ENCODE measurements at places on chromosomes 7 and 10. TPM values are rescaled to one million over a fixed set of nuclear protein-coding genes. Genes with fewer than 3 reads are reported as not detected.
A peak's percentile ranks its signal among the peaks of the same experiment; 100 is the strongest.

- H3K27ac ChIP-seq, result no peak overlapping the region
- H3K36me3 ChIP-seq, result no peaks in the 10 kb centered on the region
- no peak overlapping the region for H3K4me3 ChIP-seq
- no peak for DNase-seq
Measured at GRCh38 chr10:14325325-14325955, 5.3 kb downstream of the FRMD4A start.

DNA sequence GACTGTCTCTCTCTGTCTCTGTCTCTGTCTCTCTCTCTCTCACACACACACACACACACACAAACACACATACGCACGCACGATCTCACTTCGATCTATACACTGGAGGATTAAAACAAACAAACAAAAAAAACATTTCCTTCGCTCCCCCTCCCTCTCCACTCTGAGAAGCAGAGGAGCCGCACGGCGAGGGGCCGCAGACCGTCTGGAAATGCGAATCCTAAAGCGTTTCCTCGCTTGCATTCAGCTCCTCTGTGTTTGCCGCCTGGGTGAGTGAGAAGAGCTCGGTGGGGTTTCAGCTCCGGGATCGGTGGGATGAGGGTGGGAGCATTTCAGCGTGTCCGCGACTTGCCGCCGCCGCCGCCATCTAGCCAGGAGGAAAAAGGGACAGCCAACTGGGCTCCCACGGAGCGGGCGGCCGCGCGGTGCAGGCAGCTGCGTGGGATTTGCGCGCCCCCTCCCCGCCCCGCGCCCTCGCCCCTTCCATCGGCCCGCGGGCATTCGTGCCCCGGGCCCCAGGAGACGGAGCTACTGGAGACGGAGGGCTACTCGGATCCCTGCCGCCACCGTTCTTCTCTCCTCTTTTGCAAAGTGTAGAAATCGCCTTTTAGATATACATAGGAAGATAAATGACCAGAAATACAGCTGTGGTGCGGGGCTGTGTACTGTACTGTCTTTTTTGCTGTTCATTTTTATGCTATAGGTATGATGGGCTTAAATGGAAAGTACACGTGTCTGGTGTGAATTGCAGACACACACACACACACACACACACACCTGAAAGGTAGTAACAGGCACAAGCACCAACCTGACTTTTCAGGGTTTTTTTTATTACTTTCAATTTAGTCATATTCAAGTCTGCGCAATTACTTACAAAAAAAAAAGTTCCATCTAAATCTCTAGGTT is 581 bp downstream of the PTPRZ1 start:
- peaks cover 8% of the 10 kb centered on the region for H3K27me3 ChIP-seq
- peak overlapping the region; percentile 7 for H3K4me3 ChIP-seq
- no peak overlapping the region for H3K27ac ChIP-seq

GRCh38 chr10:111148025-111148424 is 71.2 kb downstream of the ADRA2A start:
- no peak overlapping the region for H3K27ac ChIP-seq
- H3K36me3 ChIP-seq, result no peaks in the 10 kb centered on the region
- DNase-seq, result no peak
- H3K4me1 ChIP-seq, result peaks cover 11% of the 10 kb centered on the region

DNA sequence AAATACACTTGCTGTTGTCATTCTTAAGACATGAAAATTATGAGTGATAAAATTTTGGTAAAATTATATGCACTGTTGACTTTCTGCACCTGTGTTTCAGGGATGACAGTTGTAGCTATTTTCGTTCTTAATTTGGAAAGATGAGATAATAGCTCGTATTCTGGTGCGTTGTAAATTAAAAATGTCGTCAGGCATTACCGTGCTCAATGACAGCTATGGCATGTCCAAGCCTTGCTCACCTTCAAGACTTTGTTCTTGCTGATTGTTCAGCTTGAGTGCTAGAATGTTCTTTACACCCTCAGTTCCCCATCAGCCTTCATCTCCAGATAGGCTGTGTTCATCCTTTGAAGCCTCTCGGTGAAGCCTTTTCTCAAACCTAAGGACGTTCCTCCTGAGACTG is 21.5 kb downstream of the TRRAP start:
- H3K4me1 ChIP-seq, result no peaks in the 10 kb centered on the region
- H3K4me3 ChIP-seq, result no peak overlapping the region
- H3K27ac ChIP-seq, result no peak overlapping the region

DNA sequence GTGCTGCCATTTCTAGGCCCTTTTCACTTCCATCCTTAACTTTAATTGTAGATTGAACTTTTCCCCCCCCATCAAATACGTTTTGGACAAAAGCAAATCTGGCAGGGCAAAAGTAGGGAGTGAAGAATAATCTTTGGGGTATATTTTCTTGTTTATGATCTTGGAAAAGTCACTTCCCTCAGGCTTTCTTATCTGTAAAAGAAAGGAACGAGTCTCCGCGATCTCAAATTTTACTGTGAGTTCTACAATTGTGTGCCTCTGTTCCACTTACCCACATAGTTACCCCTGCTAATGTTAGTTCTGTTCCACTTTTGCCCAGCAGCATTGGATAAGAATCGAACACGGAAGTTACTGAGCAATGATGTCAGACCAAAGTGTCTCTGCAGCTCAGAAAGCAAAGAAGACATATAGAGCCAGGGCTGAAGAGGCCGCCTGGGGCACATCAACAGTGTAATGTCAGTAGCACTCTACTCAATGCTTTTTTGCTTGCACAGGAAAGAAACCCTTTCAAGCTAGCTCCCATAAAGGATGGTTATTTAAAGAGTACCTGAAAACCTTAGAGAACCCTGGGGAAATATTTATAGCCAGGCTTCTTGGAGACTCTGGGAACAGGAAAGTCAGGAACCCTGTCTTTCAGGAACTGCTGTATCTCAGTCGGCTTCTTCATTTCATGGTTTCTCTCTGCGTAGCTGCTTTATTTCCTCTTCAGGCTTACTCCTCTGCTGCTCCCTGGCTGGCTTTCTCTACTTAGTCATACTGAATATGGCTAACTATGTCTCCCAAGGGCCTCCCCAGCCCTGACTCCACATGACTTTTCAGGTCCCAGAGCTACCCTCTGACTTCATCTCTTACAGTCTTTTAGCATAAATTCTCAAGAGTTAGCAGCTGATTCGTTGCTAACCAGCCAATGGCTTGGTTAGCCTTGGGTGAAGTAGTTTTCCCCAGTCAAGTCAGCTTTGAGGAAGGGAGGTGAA is 123.7 kb upstream of the FAM3C start:
- H3K27me3 ChIP-seq, result no peaks in the 10 kb centered on the region
- DNase-seq, result no peak
- H3K4me1 ChIP-seq, result peaks cover 11% of the 10 kb centered on the region

GRCh38 chr7:48511080-48511479 is 339.8 kb downstream of the ABCA13 start:
- H3K4me3 ChIP-seq, result no peak overlapping the region
- H3K27ac ChIP-seq, result no peak overlapping the region
- H3K27me3 ChIP-seq, result no peaks in the 10 kb centered on the region
- H3K4me1 ChIP-seq, result no peaks in the 10 kb centered on the region
- DNase-seq, result no peak

GRCh38 chr7:22559829-22560489 is 60.0 kb upstream of the STEAP1B start:
- no peaks in the 10 kb centered on the region for H3K27me3 ChIP-seq
- no peaks in the 10 kb centered on the region for H3K36me3 ChIP-seq
- peaks cover 4% of the 10 kb centered on the region for H3K4me1 ChIP-seq

DNA sequence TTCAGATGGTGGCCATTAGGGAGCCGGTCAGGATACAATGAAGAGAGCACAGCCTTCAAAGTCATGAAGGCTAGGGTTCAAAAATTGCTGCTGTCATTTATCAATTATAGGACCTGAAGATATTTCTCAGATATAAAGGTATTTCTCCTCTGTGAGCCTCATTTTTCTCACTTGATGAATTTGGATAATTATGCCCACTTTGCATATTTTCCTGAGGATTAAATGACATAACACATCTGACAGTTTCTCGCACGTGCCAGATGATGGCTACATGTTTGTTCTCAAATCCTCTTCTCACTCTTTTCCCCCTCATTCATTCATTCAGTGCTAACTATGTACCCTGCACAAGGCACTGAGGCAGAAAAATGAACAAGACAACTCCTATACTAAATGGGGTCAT is 391.6 kb downstream of the INHBA start:
- no peaks in the 10 kb centered on the region for H3K36me3 ChIP-seq
- DNase-seq, result no peak
- no peak overlapping the region for H3K4me3 ChIP-seq
- peaks cover 2% of the 10 kb centered on the region for H3K27me3 ChIP-seq

DNA sequence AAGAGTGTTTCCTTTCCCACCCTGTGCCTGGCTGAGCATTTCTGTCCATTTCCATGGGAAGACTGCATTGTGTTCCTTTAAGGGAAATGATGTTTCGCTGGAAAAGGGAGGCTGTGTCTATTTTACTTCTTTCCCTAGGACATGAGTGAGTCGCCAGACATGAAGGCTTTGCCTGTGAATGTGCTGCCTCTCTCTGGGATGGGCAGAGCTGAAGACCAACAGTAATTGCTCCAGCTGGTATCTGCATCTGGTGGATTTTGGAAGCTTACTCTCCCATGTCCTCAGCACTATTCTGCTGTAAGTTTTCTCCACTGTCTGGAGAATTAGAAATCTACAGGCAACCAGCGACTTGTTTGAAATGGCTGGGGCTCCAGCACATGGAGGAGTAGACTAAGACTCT is 264.6 kb upstream of the BMPER start:
- H3K4me1 ChIP-seq, result peaks cover 52% of the 10 kb centered on the region
- no peak for DNase-seq
- H3K27ac ChIP-seq, result peak overlapping the region; percentile 74
- H3K36me3 ChIP-seq, result peaks cover 41% of the 10 kb centered on the region
- H3K4me3 ChIP-seq, result no peak overlapping the region
- H3K27me3 ChIP-seq, result no peaks in the 10 kb centered on the region

DNA sequence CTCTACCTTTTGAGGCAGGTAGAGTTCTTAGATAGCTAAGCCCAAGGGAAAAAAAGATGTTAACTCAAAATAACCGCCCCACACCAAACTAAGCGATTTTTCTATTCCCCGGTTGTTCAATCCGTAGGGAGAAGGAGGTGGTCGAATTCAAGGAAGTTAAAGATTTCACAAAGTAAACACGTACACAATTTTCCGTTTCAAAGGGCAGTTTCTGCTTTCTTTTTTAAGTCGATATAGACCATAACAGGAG is 842 bp downstream of the KBTBD2 start:
- H3K36me3 ChIP-seq, result peaks cover 4% of the 10 kb centered on the region
- H3K4me1 ChIP-seq, result peaks cover 68% of the 10 kb centered on the region
- peak overlapping the region; percentile 100 for H3K4me3 ChIP-seq
- no peak for DNase-seq
- peak overlapping the region; percentile 100 for H3K27ac ChIP-seq

DNA sequence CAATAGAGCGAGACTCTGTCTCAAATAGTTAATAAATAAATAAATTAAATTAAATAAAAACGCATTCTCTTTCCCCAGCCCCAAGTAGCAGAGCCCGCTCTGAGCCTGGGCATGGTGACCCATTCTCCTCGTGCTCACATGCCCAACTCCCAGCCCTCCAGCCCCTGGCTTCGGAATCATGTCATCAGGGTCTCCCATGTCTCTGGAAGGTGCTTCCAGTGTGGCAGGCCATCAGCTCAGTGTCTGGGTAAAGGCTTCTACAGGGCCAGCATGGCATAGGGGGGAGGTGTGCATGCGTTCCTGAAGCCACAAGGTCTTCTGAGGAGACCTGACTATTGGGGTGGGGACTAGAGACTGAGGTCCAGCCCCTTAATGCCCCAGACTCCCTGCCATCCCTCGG is 72.8 kb downstream of the ALOX5 start:
- no peaks in the 10 kb centered on the region for H3K36me3 ChIP-seq
- DNase-seq, result no peak
- H3K4me3 ChIP-seq, result no peak overlapping the region
- H3K4me1 ChIP-seq, result no peaks in the 10 kb centered on the region
- no peaks in the 10 kb centered on the region for H3K27me3 ChIP-seq

- H3K4me3 ChIP-seq, result no peak overlapping the region
- peaks cover 2% of the 10 kb centered on the region for H3K27me3 ChIP-seq
Measured at GRCh38 chr7:100840470-100841100, 11.9 kb upstream of the SLC12A9 start.

- H3K27me3 ChIP-seq, result peaks cover 5% of the 10 kb centered on the region
- H3K4me3 ChIP-seq, result no peak overlapping the region
- no peaks in the 10 kb centered on the region for H3K36me3 ChIP-seq
- no peak for DNase-seq
- peaks cover 11% of the 10 kb centered on the region for H3K4me1 ChIP-seq
Measured at GRCh38 chr7:94056796-94057207, 52.6 kb upstream of the BET1 start.

GRCh38 chr7:94053532-94053931 is 49.4 kb upstream of the BET1 start:
- H3K36me3 ChIP-seq, result no peaks in the 10 kb centered on the region
- H3K27ac ChIP-seq, result no peak overlapping the region
- H3K27me3 ChIP-seq, result peaks cover 23% of the 10 kb centered on the region
- no peak overlapping the region for H3K4me3 ChIP-seq
- no peak for DNase-seq

GRCh38 chr7:94300176-94300835 is 94.4 kb upstream of the COL1A2 start:
- peaks cover 5% of the 10 kb centered on the region for H3K27me3 ChIP-seq
- H3K4me3 ChIP-seq, result no peak overlapping the region
- H3K36me3 ChIP-seq, result no peaks in the 10 kb centered on the region

- H3K4me3 ChIP-seq, result no peak overlapping the region
- no peak for DNase-seq
- H3K4me1 ChIP-seq, result peaks cover 32% of the 10 kb centered on the region
- H3K36me3 ChIP-seq, result peaks cover 7% of the 10 kb centered on the region
- H3K27ac ChIP-seq, result no peak overlapping the region
Measured at GRCh38 chr10:96922978-96923948, 91.2 kb downstream of the LCOR start.

DNA sequence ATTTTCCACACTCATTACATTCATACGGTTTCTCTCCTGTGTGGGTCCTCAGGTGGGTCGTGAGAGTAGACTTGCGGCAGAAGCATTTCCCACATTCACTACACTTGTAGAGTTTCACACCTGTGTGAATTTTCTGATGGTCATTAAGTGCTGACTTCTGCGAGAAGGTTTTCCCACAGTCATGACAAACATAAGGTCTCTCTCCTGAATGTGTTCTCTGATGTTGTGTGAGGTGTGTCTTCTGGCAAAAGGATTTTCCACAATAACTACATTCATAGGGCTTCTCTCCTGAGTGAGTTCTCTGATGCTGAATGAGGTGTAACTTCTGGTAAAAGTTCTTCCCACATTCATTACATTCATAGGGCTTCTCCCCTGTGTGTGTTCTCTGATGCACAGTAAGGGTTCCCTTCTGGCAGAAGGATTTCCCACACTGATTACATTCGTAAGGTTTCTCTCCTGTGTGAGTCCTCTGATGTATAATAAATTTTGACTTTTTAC is 15.1 kb downstream of the ZNF12 start:
- DNase-seq, result no peak
- H3K4me1 ChIP-seq, result no peaks in the 10 kb centered on the region
- peaks cover 28% of the 10 kb centered on the region for H3K36me3 ChIP-seq
- H3K27ac ChIP-seq, result no peak overlapping the region

ATAD1 gene
- 42.1 TPM for polyA plus RNA-seq

DYDC1 gene
- not detected for polyA plus RNA-seq

HMX2 gene
- polyA plus RNA-seq, result not detected

LUC7L2 gene
- polyA plus RNA-seq, result 46.3 TPM

FZD1 gene
- not detected for polyA plus RNA-seq

CLDN4 gene
- not detected for polyA plus RNA-seq

VSTM2A gene
- not detected for polyA plus RNA-seq

RAPGEF5 gene
- not detected for polyA plus RNA-seq

PRKG1 gene
- not detected for polyA plus RNA-seq

ERVW-1 gene
- not detected for polyA plus RNA-seq
